ENCODE measurements at places on chromosomes 2 and 18. TPM values are rescaled to one million over a fixed set of nuclear protein-coding genes. Genes with fewer than 3 reads are reported as not detected.

BUB1 gene
- total RNA-seq: 45.4 TPM

LYG2 gene
- total RNA-seq: not detected

ANO7 gene
- total RNA-seq: 1.6 TPM

LANCL1 gene
- 23.8 TPM for total RNA-seq

MRPL30 gene
- 59.8 TPM for total RNA-seq

CMPK2 gene
- 2.6 TPM for total RNA-seq

ZAP70 gene
- total RNA-seq: not detected

ACTG2 gene
- 0.67 TPM for total RNA-seq
